CD8-positive, alpha-beta T cell (primary cell): ENCODE measurements at places on chromosomes 1 and 21. TPM values are rescaled to one million over a fixed set of nuclear protein-coding genes. Genes with fewer than 3 reads are reported as not detected.

Gene LCE2C
- not detected for total RNA-seq

- DNase-seq, result no peak
These were observed 52.0 kb downstream of the KIF21B start for GRCh38 chr1:200971428-200971903.

GRCh38 chr1:164772635-164773034 lies 213.7 kb downstream of the PBX1 start:
- DNase-seq, result no peak

- DNase-seq, result no peak
These were observed 5.0 kb upstream of the ARL8A start for GRCh38 chr1:202149566-202149965.

- DNase-seq, result no peak
These were observed 137.4 kb downstream of the SYT2 start for GRCh38 chr1:202572867-202573266.

Gene CHI3L1
- not detected for total RNA-seq

Gene LHX8
- not detected for total RNA-seq

DNA sequence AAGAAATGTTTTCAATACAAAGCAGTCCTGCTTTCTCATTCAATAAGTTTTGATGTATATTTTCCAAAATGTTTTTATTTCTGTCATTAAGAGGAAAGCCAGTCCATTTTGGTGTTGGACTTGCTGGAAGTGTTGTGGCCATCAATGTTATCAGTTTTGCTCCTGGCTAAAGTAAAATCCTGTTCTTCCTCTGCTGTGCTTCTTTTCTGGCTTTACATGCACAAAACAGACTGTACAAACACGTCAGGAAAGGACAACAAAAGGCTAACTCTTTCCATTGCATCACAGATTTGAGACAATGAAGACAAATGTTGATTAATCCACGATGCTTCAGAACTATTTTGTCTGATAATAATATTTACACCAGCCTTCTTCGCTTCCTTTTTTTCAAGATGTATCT lies 735.4 kb downstream of the LTN1 start:
- no peak for DNase-seq

GRCh38 chr1:914131-914890 lies 9.4 kb upstream of the SAMD11 start:
- DNase-seq, result no peak

DNA sequence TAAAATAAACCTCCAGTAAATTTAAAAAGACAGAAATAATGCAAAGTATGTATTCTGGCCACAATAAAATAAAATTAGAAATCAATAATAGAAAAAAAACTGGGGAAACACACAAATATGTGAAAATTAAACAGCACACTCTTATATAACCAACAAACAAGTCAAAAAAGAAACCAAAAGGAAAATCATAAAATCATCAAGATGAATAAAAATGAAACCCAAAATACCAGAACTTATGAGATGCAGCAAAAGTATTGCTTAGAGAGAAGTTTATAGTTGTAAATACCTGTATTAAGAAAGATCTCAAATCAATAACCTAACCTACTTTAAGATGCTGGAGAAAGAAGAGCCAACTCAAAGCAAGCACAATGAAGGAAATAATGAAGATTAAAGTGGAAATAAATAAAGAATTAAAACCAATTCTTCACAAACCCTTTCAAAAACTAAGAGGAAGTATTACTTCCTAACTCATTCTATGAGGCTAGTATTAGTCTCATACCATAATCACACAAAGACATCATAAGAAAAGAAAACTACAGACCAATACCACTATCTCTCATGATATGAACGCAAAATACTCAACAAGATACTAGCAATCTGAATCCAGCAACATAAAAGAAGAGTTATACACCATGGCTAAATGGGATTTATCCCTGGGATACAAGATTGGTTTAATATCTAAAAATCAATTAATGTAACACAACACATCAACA lies 6.4 kb upstream of the KRTAP10-3 start:
- DNase-seq, result no peak

DNA sequence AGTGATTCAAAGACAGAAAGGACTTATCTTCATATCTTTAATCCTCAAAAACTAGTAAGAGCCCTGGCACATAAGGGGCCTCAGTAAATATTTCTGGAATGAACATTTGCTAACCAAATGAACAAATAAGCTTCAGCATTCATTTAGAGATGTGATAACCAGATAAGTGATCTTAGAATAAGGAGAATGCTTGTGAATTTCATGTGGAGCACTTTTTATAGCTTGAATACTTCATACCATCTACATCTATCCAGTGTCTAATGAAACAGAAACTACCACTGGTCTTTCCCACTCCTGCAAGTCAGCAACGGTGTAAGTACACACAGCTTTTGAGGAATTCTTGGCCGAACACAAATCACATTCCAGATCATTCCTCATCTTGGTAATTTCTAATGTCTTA lies 38.5 kb downstream of the EDEM3 start:
- no peak for DNase-seq

- DNase-seq, result no peak
These were observed 7.0 kb downstream of the ENSA start for GRCh38 chr1:150622303-150622975.

Gene GBP7
- total RNA-seq, result not detected

GRCh38 chr1:68321084-68321685 lies 88.9 kb upstream of the WLS start:
- DNase-seq, result no peak

Gene IL22RA1
- not detected for total RNA-seq

Gene PTCH2
- 1.3 TPM for total RNA-seq

GRCh38 chr1:230827081-230827681 lies 41.1 kb downstream of the C1orf198 start:
- DNase-seq, result no peak

Gene PTGER3
- not detected for total RNA-seq

GRCh38 chr1:201859424-201859823 lies 29.3 kb upstream of the SHISA4 start:
- no peak for DNase-seq

DNA sequence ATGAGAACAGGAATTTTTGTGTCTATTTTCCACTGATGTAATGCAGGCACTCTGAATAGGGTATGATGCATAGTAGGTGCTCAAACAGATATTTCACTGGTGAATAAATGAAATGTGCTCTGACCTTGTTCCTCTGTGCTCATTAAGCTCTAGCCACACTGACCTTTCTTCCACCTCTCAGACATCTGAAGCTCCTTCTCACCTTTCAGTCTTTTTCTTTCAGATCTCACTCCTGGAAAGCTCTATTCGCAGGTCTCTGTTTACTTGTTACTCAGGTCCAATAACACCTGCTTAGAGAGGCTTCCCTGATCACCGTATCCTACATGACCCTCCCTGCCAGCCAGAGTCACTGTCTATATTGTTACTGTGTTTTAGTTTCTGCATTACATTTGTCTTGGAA lies 59.2 kb upstream of the IVNS1ABP start:
- no peak for DNase-seq

- DNase-seq, result no peak
These were observed 21.0 kb downstream of the DYNLT5 start for GRCh38 chr1:66773227-66773626.

Gene EPHB2
- total RNA-seq, result not detected

GRCh38 chr21:9763807-9764206 lies 757.6 kb upstream of the TPTE start:
- DNase-seq, result no peak

DNA sequence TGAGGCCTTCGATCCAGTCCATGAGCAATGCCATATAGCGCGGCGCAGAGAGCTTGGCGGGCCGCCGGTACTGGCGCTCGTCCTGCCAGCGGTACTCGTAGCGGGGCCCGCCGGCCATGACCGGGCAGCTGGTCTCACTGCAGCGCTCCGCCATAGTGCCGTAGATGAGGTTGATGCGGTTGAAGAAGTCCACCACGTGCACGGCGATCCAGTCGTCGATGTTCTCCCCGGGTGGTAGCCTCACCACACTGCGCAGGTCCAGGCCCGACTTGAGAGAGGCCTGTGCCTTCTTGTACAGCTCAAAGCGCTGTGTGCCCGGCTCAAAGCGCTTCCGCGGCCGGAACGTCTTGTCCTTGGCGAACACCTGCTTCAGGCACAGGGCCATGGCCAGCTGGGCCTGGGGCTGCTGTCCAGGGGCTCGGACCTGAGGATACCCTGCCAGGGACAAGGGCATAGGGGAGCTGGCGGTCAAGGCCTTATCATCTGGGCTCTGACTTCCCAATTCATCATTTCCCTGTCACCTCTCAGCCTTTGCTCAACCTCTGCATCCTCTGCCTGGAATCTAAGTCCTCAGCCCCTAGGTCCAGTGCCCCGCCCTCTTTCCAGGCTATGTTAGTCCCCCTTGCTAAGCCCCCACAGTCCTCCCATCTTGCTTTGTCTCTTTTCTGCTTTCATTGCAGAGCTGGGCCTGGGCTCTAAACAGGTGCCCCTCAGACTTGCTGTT lies 3.5 kb downstream of the MOB3C start:
- no peak for DNase-seq

Gene INSRR
- 0.05 TPM for total RNA-seq

DNA sequence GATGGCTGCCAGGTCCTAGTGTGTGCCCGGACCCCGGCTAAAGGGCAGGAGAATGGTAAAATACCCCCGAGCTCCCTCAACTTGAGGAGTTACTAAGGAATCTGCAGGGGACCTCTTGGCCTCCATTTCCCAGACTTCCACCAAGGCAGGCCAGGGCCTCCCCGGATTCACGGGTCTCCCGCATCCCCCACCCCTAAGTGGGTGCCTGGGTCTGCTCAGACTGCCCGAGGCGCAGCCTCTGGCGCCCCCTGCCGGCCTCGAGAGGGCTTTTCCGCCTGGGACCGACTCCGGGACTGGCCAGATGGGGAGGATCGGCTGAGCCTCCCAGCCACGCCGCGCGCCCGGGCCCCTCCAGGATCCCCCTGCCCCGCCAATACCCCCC lies 1.7 kb downstream of the PLEKHG5 start:
- peak; percentile 76 for DNase-seq

DNA sequence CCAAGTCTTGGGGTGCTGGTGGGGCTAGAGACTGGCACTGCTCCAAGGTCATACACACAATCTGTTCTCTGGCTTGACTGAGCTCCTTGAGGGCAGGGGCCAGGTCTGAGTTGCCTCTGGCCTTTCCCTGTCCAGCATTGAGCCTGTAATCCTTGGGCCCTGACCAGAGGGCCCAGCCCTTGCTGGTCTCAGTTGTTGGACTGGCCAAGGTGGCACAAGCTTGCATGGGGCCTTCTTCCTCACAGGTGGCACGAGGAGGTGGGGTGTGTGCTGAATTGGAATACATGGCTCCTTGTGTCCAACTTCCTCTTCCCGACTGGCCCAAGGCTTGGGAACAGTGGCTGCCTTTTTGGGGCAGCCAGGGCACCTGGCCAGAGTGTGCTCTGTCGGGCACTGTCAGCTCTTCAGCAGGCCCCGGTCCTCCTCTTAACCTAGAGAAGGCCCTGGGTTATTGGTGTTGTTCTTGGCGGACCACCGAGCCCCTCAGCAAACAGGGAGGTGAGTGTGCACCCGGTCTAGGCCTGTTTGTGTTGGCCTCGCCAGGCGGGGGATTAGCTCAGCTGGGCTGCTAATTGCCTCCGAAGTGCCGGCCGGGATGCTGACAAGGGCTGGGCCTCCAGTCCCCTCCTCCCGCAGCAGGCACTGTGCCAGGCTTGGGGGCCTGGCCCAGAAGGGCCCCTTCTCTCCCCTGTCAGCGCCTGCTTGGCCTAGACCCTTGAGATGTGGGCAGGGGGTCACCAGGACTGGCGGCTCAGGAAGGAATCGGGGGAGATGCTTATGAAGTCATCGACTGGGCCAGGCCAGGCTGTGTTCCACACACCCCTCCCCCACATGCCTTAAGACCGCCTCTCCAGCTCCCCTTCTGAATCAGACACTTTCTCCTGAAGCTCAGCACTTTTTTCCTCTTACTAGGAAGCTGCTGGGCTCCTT lies 28.5 kb downstream of the WNT4 start:
- DNase-seq, result no peak

- no peak for DNase-seq
These were observed 10.7 kb upstream of the OR2T34 start for GRCh38 chr1:248585266-248585665.

Gene GNG12
- not detected for total RNA-seq

DNA sequence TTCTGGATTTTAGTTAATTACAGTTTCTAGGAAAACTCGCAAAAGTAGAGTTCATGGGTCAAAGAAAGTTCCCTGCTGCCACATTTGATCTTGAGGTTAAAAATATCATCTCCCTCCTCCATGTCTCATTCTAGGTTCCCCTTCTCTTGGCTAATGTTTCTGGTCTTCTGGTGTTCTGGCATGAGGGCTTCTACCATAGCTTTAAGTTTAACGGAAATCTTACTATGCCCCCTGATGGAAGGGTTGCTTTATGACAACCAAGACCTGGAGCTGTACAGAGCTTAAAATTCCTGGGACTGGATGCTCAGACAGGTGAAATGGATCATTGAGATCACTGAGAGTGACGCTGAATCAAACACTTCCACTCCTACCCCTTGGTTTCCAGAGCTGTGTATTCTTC lies 1881.7 kb downstream of the MRPL39 start:
- DNase-seq, result no peak

Gene ETNK2
- 17.0 TPM for total RNA-seq

Gene DDAH1
- not detected for total RNA-seq

DNA sequence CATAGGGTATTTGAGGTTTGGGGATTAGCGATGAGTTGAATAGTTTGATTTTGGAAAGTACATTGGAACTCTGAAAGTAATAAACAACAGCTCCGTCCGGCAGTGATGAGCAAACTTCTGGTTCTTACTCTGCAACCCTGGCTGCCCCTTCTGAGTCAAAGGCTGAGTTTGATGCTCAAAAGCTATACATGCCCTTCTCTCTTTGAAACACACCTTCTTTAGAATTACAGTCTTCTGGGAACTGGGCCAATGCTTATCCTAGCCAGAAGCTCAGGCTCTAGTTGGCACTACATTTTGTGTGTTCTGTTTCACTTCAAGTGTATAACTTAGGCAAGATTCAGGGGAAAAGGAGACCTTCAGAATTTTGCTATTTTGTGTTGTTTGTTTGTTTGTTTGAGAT lies 9.3 kb downstream of the AHCYL1 start:
- no peak for DNase-seq

DNA sequence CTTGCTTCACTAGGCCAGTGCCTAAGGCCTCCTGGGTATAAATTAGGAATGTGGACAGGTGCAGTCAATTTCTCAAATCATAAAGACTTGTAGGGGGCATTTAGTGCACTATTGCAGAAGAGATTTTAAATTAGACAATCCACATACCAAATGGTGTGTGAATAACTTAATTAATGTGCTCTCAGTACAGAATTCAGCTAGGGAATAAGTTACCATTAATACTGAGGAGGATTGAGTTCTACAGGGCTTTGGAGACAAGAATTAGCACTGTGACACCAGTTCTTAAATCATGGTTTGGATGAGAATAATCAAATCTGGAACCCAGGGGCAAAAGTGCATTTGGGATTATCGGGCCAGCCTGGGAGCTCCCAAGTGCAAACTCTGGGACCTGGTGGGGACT lies 1.7 kb downstream of the SYPL2 start:
- DNase-seq, result no peak

GRCh38 chr21:38989379-38989744 lies 183.6 kb downstream of the ETS2 start:
- DNase-seq, result no peak

- no peak for DNase-seq
These were observed 48.1 kb downstream of the USP1 start for GRCh38 chr1:62484824-62485468.

Gene LCE6A
- not detected for total RNA-seq
